Suppressor macrophage (primary cell): ENCODE measurements at places on chromosomes 1 and 21.
A peak's percentile ranks its signal among the peaks of the same experiment; 100 is the strongest.

DNA sequence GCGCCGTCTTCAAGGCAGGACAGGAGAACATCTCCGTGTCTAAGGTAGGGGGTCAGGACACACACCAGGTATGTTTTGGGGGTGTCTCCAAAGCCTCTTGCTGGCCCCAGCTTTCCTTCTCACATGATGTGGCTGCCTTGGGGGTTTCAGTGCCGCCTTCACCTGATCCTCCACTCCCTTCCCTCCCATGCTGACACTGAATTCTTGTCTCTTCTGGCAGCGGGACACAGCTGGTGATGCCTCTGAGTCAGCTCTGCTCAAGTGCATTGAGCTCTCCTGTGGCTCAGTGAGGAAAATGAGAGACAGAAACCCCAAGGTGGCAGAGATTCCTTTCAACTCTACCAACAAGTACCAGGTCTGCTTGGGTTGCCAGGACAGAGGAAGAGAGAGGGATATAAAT is 13.5 kb downstream of the ATP1A2 start:
- no peak for DNase-seq

GRCh38 chr1:56229186-56229585 is 350.2 kb downstream of the PLPP3 start:
- DNase-seq = no peak

GRCh38 chr1:110070282-110070669 is 196 bp downstream of the ALX3 start:
- DNase-seq = no peak

DNA sequence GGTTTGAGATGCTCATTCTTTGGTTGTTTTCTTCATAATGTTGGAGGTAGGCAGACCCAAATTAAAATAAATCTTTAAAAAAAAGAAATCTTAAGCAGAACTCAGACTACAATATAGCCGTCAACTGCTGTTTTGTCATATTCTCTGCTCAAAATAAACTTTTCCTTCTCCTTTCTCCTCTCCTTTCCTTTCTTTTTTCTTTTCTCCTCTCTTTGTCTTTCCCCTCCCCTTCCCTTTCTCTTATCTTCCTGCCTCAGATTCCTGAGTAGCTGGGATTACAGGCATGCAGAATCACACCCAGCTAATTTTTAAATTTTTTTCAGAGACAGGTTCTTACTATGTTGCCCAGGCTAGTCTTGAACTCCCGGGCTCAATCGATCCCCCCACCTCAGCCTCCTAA is 24.8 kb upstream of the MTF1 start:
- no peak for DNase-seq

DNA sequence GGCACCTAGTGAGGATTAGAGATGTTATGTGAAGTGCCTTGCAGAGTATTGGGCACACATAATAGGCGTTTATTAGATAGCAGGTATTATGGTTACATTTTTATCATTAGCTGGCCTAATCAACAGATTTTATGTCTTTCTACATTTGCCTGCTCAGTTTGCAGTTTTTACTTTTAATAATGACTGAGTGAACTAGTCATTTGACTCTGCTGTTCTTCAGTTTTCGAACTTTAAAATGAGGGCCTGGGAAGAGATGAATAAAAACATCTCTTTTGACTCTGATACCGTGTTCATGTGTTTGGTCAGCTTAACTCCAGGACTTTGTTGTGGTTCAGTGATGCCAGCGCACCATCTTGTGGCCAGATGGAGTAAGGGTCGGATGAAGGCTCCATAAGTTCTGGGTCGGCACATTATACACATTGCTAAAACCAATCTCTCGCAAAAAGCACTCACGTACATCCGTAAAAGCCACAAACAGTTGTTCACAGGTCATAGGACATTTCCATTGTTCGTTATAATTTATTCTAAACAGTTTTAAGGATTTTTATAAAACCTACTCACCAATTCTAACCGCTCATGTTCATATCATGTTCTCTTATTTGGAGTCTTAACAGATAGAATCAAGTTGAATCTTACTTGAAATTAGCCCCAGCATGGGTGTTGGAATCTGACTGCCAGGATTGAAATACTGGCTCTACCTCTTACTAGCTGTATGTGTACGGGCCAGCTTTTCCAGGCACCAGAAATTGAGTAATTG is 78.4 kb upstream of the GPR88 start:
- DNase-seq = peak; percentile 83

DNA sequence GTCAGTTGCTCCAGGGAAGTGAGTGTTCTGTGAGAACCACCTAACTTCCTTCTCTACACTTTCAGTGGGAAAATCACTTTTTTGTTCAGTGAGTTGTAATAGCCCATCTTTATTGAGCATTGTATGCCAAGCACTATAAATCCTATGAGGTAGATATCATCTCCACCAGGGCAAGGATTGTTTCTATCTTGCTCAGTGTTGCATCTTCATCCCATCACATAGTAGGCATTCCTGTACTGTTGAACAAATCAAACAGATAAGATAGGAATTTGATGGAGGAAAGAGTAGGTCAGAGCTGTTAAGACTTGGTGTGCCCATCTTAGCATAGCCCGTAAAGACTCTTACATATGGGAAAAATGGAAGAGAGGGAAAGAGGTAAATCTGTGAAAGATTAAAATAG is 2.9 kb upstream of the PIGV start:
- no peak for DNase-seq

DNA sequence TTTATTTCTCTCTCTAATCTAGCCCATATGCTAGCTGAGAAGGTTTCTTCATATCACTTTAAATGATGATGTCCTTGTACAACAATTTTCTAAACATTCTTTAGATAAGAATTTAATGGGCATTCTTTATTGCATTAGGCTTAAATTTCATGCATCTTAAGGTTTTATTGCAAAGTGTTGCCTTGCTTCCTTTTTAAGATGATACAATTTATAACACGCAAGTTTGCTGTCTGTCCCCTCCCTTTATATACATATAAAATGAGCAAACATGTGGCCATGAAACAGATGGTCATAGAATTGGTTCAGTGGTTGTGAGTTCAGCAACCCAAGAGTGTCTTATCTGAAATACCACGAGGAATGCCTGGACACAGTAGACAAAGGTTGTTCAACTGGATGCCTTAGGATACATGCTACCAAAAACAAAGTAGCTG is 12.1 kb downstream of the NBPF3 start:
- DNase-seq = no peak

DNA sequence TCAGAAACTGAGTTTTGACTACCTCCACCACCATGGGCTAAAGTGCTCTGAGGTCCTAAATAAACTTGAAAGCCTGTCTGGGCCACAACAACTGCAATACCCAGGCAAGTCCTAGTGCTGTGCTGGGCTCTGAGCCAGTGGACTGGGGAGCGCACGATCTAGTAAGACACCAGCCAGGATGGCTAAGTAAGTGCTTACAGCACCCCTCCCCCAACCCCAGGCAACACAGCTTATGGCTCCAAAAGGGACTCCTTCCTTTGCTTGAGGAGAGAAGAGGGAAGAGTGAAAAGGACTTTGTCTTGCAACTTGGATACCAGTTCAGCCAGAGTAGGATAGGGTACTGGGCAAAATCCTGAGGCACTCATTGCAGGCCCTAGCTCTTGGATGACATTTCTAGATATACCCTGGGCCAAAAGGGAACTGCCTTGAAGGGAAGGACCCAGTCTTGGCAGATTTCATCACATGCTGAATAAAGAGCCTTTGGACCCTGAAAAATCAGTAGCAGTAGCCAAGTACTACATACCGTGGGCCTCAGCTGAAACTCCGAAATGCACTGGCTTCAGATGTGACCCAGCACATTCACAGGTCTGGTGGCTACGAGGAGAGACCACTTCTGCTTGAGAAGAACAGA is 1.6 kb downstream of the C1orf105 start:
- DNase-seq = no peak

DNA sequence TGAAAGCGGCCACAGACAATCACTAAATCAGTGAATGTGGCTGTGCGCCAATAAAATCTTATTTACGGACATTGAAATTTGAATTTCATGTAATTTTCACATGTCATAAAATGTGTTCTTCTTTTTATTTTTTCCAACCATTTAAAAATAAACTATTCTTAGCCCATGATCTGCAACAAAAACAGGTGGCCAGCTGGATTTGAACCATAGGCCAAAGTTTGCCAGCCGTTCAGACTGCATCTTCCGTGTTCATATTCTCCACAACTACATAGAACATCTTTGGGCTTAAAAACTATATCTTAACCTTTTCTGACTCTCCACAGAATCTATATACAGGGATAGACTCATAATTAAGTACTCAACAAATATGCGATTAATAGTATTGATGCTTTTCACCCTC is 81.2 kb upstream of the RALGPS2 start:
- DNase-seq = no peak

DNA sequence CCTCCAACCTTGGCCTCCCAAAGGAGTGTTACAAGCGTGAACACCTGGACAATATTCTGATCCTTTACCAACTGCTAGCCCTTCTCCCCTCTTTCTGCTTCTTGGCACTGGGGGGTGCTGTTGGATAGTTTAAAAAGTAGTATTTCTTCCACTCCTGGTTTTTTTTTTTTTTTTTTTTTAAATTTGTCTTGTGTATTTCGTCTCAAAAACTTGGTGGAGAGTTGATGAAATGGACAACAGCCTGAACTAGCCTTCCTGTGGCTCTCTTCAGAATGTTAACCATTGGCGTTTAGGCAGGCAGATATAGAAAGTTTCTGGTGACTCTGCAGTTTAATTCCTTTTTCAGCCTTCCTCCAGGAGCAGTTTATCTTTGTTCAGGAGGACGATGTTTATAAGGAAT is 69.7 kb upstream of the USP24 start:
- DNase-seq = peak; percentile 56

- DNase-seq = peak; percentile 34
These were observed 2.0 kb downstream of the RPRD2 start for GRCh38 chr1:150365941-150366340.

DNA sequence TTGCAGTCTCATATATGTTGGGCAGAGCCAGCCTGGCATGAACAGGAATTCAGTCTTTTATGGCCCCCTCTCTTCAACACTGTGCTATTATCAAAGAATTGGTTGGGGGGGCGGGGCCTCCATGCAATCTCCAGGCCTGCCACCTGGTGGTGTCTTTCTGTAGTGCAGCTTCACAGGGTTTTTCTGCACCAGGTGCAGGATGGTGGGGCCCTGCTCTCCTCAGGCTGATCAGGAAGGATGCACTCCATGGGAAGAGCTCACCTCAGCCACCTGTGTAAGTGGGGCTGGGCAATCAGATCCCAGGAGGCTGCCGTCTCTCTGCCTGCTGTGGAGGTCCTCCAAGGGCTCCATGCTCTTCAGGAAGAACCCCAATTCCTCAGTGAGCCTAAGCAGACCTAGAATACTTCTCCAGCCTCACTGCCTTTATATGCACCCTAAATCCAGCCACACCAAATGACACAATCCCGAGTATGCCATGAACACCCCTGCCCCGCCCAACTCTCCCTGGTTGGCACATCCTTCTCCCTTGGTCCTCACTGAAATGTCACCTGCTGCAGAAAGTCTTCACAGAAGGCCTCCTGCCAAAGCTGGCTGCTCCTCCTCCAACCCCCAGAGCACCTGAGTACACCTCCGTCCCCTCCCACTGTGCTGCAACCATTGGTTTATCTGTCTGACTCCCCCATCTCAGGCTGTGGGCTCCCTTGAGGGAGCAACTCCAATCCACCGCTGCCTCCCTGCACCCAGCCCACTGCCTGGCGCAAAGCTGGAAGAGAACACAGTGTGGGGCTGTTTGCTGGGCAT is 16.5 kb downstream of the STK40 start:
- DNase-seq = peak; percentile 86

GRCh38 chr1:211182746-211183145 is 48.8 kb upstream of the KCNH1 start:
- DNase-seq = no peak

GRCh38 chr1:38138498-38139233 is 92.1 kb upstream of the POU3F1 start:
- DNase-seq = no peak

GRCh38 chr1:16013220-16013907 is 4.5 kb downstream of the HSPB7 start:
- peak; percentile 37 for DNase-seq

DNA sequence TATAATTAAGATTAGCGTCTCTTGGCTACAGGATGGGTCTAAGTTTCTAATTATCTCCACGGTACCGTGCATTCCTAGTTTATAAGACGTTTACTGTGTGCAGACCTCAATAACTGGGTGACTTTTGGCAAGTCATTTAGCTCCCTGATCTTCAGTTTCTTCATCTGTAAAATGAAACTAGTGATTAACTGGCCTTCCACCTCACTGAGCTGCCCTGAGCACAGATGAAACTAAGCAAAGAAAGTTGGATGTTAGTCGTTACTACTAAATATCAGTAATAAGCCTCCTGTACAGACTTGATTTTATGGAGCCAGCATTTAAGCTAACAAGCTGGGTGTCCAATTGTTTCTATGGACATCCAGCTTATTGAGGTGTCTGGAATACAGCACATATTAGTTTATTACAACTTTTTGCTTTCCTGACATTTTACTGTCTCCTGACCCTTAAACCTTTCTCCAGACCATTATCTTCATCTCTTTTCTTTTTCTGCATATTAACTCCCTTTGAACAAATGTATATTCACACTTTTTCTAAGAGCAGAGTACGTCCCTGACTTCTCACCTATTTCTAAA is 1.1 kb downstream of the CR2 start:
- DNase-seq = no peak

GRCh38 chr1:91876040-91876470 is 9.9 kb downstream of the TGFBR3 start:
- no peak for DNase-seq

DNA sequence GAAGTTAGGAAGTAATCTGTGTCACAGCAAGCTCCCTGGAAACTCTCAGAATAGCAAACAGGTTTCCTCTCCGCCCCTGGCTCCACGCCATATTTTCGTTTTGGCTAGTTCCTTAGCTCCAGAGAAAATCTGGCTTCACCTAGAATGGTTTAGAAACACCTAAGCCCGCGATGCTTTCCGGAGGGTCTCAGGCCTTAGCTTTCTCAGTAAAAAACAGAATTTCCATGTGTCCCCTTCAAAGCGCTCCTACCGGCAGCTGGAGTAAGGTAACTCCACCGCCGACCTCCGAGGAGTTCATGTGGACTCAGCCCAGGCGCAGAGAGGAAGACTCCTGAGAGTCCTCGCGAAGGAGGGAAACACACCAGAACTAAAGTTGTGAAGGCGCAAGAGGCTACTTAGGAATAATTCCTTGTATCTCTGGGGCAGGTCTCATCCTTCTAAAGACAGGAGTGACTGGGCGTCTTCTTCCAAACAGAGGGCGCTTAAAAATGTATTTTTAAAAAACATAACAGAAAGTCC is 406 bp downstream of the KIAA0040 start:
- DNase-seq = peak; percentile 27

DNA sequence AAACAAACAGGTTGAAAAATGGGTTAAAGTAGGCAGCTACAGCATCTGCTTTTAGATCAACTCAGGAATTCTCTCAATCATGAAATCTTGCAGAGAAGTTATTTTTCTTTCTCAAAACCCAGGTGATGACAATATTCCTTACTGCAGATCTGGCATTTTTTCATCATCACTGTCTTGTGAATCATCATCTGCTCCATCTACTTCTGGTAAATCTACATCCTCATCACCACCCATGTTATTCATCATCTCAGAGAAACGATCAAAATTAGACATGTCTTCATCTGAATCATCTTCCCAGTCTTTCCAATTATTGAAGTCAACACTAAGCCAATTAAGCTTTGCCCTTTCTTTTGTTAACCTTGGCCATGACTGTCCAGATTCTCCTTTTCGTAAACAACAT is 21.8 kb downstream of the GBP2 start:
- DNase-seq = no peak

GRCh38 chr1:229059671-229060539 is 211.0 kb upstream of the RAB4A start:
- DNase-seq = no peak
